ENCODE measurements at places on chromosomes 7 and 10.

- no peak for DNase-seq
Observed at GRCh38 chr7:132280335-132280734, 295.9 kb downstream of the PLXNA4 start.

DNA sequence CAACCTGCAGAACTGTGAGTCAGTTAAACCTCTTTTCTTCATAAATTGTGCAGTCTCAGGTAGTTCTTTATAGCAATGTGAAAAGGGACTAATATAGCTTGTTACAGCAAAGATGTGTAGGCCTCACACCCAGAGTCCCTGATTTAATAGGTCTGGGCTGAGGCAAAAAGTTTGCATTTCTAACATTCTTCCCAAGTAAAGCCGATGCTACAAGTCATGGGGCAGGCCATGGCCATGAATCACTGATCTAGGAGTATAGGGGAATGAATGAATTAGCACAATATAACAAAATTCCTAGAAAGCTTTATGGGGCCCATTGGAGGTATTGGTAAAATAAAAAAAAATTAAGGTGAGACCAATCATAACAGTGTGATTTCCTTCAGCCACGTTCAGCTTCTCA, 11.5 kb upstream of the AASS start:
- no peak for DNase-seq

DNA sequence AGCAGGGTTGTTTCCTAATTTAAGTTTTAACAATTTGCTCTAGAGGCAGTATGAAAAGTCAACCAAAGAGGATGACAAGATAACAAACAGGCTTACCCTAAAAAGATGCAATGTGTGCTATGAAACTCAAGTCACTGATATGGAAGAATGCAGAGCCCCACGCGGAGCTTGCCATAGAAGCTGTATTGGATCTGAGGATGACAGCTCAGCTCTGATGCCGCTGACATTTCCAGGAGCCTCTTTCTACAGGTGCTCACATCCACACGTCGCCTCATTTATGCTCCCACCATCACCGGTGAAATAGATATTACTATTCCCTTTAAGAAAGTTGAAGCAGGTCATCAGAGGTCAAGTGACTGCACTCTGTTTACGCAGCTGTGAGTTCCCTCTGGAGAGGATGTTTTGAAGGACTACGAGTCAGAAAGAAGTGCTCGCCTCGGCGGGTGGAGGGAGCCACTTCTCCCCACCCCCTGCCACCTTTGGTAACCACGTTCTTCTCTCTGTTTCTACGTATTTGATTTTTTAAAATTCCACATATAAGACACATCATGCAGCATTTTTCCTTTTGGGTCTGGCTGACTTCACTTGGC, 275.4 kb downstream of the GLRX3 start:
- no peak for DNase-seq

DNA sequence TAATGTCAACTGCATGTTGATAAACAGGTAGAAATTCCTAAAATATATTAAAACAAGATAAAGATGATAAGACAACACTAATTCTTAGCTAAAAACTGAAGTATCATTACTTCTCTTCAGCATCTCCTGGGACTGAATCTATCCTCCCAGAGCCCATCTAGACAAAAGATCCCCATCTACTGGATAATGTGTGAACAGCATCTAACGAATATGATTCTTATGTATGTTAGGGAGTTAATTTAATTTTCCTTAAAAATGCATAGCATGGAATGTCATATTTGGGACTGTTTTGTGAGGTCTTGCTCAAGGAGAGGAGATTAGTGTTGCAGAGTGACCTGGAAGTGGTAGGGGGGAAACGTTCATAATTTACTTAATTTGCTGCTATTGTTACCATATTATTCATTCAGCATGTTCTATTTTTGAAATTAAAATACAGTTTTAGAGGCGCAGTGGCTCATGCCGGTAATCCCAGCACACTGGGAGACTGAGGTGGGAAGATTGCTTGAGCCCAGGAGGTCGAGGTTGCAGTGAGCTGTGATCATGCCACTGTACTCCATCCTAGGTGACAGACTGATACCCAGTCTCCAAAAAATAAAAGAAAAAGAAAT, 305.1 kb upstream of the CSTF2T start:
- no peak for DNase-seq

GRCh38 chr10:11504566-11505285, 106.7 kb downstream of the USP6NL start:
- no peak for DNase-seq

- DNase-seq = no peak
Observed at GRCh38 chr7:96997512-96998032, 7.8 kb upstream of the DLX6 start.

DNA sequence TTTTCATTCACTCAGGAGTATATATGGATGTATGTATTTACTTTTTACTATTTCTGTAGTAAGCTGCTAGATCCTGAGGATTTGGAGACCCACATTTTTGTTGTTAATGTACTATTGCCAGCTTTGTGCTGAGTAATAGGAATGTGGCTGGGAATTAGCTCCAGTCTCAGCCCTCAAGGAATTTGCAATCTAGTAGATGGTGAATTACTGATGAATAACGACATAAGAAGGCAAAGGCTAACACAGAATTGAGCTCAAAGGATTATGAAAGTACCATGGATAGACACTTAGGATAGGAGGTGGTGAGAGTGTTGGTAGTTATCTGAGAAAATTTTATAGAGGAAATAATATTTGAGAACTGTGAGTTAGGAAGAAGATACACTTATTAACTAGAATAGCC, 19.9 kb downstream of the CASD1 start:
- no peak for DNase-seq

DNA sequence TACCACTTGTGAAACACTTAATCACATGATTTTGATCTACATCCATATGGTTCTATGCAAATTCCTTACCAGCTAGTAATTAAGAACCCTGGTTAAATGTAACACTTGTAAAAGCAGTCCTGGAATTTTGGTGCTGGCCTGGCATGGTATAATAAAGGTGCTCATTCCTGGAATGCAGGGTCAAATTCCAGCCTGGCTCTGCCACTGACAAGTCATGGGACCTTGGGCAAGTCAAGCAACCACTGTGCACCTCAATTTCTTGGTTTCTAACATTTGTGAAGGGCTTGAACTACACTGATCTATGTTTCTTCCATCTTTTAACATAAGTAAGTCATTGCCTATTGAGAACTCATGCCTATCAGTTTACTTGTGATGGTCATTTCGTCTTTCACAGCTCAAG, 91.9 kb upstream of the PIK3CG start:
- no peak for DNase-seq

DNA sequence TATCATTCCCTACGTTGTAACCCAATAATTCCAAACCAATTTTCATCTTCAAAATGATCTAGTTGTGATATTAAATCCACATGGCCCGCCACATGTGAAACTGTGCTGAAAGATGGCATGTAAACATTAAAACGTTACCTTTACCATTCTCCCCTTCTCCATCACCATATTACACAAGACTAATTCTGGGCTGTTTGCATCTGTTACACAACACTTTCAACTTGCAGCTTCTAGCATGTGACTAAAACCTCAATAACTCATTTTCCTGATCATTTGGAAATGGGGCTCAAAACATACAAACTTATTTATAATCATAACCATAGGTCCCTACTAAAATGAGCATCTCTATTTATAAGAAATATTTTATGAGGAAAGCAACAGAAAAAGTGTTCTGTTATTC, 4.7 kb downstream of the MTERF1 start:
- DNase-seq = no peak

All from cortex of kidney (tissue), 1 donor.